ENCODE measurements at places on chromosomes 11 and 22.

- DNase-seq: no peak
Observed at GRCh38 chr11:65928667-65929066, 9.4 kb downstream of the DRAP1 start.

- peak; percentile 91 for DNase-seq
Observed at GRCh38 chr11:19398772-19399527, 158.2 kb upstream of the E2F8 start.

DNA sequence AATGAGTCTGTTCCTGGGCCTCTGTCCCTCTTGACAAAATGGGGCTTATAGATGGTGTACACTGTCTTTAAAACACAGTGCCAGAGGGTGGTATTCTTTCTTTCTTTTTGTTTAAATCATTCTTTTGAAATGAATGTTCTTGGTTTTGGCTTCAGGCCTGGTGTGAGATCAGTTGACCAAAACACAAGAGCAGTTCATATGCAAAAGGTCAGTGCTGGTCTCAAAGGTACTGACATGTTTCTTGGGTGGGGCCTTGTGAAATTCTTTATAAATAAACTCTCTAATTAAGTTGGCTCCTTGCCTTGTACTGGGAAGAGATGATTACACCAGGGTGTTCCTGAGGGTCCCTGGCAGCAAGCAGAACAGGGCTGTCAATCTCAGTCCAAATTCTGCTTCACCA, 110.0 kb downstream of the FBXO7 start:
- DNase-seq: no peak

DNA sequence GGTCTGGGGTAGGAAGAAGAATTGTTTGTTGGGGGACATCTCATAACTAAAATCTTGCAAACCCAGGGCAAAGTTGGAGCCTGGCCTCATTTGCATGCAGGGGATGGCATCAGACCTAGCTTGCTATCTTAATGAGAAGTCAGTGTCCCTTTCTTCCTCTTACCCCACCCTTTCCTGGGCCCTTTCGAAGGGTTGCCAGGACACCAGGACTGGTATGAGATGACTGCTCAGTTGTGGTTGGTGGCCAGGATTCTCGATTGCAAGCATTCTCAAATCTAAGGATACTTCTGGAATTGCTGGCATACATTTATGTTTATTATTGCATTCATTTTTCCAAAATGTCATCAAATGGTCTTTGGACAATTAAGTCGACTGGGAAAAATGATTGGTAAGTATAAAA, 131.0 kb downstream of the SLC1A2 start:
- no peak for DNase-seq

DNA sequence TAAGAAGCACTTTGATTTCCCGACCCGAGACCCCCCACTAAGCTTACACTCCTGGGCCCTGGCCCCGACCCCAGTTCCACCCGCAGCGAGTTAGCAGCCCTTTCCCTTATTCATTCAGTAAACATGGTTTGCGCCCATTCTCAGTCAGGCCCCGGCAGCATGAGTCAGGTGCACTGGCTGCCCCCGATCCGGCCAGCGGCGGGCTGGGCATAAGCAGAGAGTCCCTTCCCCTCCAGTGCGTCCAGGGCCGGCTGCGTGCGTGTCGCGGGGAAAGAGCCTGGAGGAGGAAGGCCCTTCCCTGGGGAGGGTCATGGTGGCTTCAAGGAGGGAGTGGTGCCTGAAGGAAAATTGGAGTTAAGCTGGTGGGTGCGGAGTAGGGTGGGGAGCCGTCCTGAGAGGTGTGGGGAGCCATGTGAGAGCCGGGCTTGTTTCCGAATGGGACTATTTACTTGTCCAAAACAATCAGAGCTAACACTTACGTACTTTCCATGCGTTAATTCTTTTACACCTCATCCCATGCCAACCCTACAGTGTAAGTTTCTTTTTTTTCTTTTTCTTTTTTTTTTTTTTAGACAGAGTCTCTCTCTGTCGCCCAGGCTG, 657 bp downstream of the IGHMBP2 start:
- DNase-seq: no peak

DNA sequence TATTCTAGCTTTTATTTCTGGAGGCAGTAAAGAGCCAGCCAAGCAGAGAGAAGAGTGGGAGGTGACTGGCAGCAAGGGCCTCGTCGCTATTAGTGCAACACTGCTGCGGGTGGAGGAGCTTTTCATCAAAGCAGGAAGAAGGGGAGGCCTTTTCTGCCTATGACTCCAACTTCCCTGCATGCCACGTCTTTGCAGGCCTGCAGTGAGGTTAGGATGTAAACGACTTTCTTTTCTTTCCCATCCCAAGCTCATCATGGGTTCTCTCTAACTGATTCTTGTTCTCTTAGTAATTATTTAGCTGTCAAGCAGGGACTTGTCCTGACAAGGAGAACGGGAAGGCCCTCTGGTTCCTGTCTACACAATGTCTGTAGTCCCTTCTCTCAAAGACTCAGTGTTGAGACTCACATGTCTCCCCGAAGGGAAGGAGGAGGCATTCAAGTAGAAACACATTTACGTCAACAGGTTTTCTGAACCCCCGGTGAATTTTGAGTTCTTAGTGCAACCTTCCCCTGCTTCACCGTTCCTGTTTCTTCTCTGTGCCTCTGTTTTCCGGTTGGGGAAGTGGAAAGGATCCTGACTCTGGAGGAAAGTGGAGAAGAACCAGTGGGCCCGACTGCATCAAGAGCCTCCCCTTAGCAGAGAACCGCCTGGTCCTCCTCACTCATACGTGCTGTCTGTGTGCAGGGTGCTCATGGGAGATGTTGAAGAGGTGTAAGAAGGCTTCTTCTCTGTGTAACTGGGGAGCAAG, 56.9 kb downstream of the PACS1 start:
- DNase-seq: no peak

DNA sequence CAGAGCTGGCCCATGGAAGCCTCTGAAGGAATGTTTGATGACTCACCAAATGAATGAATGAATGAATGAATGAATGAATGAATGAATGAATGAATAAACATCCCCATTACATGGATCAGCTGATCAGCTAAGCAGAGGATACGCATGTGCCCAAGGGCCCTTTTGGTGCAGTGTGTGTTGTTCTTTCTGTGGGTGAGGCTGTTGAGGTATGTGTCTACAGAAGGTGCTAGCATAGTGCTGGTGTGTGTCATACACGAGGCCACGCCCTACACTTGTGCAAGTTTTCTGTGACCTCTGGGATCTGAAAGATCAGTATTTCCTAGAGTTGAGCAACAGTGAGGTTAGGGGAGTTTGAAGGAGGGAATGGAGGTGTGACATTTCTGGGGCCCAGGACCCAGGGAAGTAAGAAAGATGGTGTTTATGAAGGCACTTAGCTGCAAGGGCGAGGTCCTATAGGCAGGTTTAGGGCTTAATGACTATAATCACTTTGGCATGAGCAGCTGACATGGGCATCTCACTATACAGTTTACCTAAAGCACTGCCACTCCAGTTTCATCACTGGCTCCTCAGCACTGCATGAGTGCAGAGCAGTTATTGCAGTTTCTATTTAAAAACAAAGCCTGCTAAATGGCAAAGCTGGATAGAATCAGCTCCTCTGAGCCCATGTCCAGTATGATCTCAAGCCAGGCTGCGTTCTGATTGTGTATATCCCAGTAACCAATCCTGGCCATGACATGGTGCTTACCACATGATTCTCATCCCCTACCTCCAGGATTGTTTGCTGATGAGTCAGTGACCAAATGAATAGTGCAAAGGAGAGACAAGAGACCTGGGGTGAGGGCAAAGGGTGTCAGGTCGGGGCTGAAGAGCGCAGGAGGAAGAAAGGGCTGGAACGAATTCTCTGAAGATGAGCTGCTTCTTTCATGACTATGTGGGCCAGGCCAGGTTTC, 36.4 kb upstream of the E2F8 start:
- DNase-seq: no peak

DNA sequence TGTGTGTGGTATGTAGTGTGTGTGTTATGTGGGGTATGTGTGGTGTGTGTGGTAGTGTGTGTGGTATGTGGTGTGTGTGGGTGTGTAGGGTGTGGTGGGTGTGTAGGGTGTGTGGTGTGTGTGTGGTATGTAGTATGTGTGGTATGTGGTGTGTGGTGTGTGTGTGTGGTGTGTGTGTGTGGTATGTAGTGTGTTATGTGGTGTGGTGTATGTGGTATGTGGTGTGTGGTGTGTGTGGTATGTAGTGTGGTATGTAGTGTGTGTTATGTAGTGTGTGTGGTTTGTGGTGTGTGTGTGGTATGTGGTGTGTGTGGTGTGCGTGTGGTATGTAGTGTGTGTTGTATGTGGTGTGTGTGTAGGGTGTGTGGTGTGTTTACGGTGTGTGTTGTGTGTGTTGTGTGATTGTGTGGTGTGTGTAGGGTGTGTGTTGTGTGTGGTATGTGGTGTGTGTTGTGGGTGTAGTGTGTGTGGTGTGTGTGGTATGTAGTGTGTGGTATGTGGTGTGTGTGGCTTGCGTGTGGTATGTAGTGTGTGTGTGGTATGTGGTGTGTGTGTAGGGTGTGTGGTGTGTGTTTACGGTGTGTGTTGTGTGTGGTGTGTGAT, 4.2 kb upstream of the PPP6R2 start:
- no peak for DNase-seq

- DNase-seq: no peak
Observed at GRCh38 chr22:38108561-38109319, 1.7 kb downstream of the BAIAP2L2 start.

- DNase-seq: no peak
Observed at GRCh38 chr11:73198677-73199076, 19.4 kb upstream of the P2RY2 start.

DNA sequence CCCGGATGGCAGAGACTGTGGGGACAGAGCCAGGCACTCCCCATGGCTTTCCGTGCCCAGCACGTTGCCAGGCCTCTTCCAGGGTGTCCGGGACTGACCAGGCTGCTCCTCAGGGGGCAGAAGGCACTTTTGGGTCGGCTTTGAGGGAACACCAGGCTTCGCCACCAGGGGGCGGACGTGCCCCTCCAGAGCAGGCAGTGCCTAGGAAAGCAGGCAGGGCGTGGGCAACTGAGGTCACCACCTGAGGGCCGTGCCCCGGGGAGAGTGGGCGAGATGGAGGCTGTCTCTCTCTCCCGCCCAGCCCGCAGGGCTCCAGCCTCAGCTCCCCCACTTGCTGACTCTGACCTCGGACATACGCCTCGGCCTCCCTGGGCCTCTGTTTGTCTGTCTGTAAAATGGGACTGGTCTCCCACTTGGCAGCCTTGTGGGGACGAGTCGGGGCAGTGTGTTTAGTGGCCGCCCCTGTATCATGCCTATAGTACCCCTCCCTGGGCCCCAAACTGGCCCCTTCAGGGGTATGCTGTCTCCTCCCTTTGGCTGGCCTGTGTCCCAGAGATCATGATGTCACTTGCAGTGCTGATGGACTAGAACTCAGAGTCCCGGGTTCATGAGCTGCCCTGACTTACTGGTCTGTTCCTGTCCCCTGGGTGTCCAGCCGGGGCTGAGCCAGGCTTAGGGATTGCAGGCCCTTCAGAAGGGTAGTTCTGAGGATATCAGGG, 4.4 kb upstream of the PRR5 start:
- DNase-seq: no peak
